ENCODE measurements at places on chromosomes 7 and 10.

GRCh38 chr10:103762916-103763315 is 92.5 kb downstream of the SH3PXD2A start:
- no peak for DNase-seq

DNA sequence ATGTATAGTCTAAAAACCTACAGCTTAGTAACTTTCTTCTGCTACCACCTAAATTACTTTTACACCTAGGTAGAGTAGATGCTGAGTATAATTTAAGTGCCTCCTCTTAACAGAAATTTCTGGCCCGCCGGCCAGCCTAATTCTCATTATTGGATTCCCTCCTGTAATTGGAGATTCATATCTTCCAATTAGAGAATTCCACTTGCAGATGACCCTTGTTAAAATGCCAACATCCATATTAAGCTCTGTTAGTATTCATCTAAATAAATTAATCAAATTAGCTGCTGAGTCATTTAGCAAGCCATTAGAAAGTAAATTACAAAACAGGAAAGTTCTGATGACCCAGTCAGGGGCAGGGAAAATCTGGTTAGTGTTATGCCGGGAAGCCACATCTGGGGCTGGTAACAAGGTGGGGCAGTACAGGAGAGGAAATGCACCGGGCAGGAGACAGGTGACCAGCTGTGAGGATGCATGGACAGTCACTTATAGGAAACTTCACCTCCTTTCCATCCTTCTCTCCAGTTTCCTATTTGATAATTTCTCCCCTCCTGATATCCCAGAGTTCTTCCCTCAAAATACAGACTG is 82.8 kb downstream of the ORC5 start:
- no peak for DNase-seq

- no peak for DNase-seq
These were observed 33.3 kb downstream of the ARHGAP19 start for GRCh38 chr10:97259119-97259518.

DNA sequence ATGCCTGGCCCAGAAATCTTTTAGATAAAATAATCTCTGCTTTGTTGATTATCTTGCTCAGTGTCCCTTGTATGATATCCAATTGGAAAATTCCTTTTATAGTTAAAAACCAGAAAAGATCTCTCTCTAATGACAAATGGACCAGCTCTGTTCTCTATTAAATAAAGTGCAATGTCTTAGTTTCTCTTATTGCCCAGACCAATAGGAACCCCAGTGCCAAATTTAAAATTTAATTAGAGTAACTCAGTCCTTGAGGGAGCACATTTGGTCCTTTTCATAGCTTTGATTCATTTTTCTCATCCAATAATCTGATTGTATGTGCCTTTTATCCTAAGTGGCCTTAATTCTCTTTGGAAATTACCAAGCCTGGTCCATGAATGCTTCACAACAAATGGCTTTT is 158.9 kb upstream of the FOXK1 start:
- no peak for DNase-seq

- no peak for DNase-seq
These were observed 86.8 kb downstream of the CPEB3 start for GRCh38 chr10:92203919-92204623.

GRCh38 chr7:3386423-3387190 is 85.6 kb downstream of the SDK1 start:
- no peak for DNase-seq

- DNase-seq: no peak
These were observed 140.9 kb downstream of the AUTS2 start for GRCh38 chr7:69739190-69739589.

DNA sequence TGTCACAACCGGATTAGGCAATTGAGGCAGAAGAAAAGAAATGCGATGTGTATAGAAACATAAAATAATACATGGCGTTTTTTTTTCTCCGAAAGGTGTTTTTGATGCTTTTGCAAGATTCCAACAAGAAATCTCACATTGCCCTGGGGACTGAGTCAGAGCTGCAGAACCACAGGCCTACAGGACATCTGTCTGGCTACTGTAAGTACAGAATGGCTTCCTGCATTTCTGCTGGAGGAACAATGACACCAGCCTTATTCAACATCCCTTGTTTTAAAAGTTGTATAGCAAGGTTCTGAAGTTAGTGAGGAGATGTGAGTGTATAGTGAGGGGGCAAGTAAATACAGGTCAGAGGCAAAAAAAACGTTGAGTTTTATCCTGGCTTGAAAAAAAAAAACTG is 256.4 kb downstream of the ABCA13 start:
- DNase-seq: no peak

- no peak for DNase-seq
These were observed 85.0 kb upstream of the NAMPT start for GRCh38 chr7:106369816-106370215.

DNA sequence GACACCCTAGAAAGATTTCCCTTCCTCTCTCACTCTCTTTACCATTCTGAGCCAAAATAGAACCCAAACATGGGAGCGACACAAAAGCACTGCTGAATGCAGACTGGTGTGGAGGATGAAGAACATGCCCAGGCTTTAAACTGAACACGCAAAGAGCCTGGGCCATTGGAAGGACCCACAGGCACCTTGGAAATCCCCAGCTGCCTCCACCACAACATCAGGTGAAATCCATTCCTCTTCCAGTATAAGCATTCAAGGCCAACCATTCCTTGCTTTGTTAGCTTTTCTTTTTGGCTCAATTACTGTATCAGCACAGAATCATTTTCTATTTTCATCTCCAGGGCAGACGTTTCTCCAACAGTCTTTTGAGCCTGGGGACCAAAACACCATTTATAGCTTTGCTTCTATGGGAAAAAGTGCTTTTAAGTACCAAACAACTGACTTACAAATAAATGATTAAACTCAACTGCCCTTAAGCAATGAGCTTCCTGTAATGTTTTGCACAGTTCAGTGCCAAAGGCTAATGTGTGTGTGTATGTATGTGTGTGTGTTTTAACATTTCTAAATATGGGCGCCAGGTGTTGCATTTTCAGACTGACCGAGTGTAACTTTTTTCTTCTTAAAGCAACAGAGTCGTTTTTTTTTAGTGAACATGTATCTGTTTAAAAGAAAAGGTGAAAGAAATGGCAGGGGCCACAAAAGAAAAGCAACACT is 16.2 kb upstream of the BLNK start:
- DNase-seq: peak; percentile 52
